HTR-8/SVneo (cell line): ENCODE measurements at places on chromosomes 1 and 21.
A peak's percentile ranks its signal among the peaks of the same experiment; 100 is the strongest.

- DNase-seq = no peak
Observed at GRCh38 chr21:45401054-45401518, 3.9 kb upstream of the COL18A1 start.

- DNase-seq = no peak
Observed at GRCh38 chr1:204495777-204496176, 1.2 kb upstream of the PIK3C2B start.

GRCh38 chr1:155226910-155227260, 18.4 kb downstream of the MTX1 start:
- DNase-seq = no peak

- no peak for DNase-seq
Observed at GRCh38 chr1:37424523-37424922, 49.9 kb upstream of the ZC3H12A start.

- DNase-seq = no peak
Observed at GRCh38 chr1:59194621-59195020, 102.3 kb upstream of the FGGY start.

GRCh38 chr21:42414066-42414465, 10.4 kb downstream of the UBASH3A start:
- no peak for DNase-seq

GRCh38 chr1:67908250-67908936, 75.1 kb upstream of the GNG12 start:
- no peak for DNase-seq

GRCh38 chr21:37095821-37096220, 22.8 kb downstream of the TTC3 start:
- no peak for DNase-seq

GRCh38 chr21:46206163-46207005, 22.1 kb upstream of the SPATC1L start:
- no peak for DNase-seq

DNA sequence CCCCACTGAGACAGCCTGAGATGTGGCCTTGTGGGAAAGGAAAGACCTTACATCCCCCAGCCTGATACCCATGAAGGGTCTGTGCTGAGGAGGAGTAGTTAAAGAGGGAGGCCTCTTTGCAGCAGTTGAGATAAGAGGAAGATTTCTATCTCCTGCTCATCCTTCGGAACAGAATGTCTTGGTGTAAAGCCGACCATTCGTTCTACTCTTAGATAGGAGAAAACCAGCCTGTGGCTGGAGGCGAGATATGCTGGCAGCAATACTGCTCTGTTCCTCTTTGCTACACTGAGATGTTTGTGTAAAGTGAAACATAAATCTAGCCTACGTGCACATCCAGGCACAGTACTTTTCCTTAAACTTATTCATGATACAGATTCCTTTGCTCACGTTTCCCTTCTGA, 1.5 kb upstream of the CCDC27 start:
- DNase-seq = no peak

DNA sequence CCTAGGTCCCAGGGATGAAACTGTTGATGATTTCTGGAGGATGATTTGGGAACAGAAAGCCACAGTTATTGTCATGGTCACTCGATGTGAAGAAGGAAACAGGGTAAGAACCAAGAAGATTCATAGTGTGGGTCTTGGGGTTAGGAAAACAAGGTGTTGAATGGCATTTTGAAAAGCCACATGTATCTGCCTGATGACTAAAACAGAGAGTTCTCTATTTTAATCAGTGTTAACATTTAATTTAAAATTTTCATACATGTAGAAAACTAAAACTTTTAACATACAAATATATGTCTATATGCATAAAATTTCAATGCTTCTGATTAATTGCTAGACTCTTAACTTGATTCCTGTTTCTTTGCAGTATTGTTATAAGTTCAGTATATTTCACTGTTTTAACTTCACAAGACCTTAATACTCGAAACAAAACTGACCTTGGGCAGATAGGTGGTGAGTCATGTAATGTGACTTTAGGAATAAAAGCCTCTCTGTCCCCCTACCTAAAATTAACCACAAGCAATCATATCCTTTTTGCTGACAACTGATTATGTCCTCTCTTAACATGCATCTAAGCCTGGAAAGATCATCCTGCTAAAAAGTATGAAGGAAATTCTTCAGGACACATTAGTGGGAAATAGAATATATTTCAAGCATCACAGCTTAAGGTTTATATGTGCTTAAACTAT, 95.6 kb downstream of the PTPRC start:
- DNase-seq = no peak

DNA sequence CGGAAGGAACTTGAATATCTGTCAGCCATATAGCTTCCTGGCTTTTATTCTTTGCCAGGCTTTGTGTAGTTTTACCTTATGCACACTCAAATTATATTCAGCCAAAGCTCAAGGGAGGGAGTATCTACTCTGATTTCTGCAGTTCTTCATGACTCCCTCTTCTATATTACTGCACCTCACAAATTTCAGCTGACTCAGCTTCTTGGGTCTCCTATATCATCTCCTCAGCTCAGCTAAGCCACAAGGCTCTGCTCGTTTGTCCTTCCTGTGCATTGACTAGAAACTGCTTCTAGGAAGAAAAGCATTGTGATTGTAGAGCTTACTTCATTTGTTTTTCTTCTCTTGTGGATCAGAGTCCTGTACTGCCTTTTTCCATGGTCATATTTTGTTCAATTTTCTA, 37.4 kb downstream of the BTBD8 start:
- no peak for DNase-seq

DNA sequence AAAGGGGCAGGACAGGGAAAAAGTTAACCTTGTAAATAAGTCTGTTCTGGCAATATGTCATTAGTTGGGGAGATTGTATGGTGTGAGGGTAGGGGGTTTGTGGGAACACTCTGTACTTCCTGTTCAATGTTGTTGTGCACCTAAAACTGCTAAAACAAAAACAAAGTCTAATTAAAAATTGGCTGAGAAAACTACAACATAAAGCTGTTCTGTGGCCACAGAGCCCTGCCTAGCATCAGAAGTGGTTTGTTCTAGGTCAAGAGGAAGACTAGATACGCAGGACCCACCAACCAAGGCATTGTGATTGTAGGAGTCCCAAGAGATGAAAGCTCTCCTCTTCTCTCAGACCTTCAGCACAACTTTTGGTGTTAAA, 81.0 kb upstream of the LRRC8D start:
- no peak for DNase-seq

GRCh38 chr1:151837197-151837596, 2.4 kb downstream of the C2CD4D start:
- no peak for DNase-seq

GRCh38 chr21:18430341-18430740, 26.8 kb upstream of the TMPRSS15 start:
- no peak for DNase-seq

GRCh38 chr1:186999506-186999905, 170.8 kb downstream of the PLA2G4A start:
- DNase-seq = no peak

DNA sequence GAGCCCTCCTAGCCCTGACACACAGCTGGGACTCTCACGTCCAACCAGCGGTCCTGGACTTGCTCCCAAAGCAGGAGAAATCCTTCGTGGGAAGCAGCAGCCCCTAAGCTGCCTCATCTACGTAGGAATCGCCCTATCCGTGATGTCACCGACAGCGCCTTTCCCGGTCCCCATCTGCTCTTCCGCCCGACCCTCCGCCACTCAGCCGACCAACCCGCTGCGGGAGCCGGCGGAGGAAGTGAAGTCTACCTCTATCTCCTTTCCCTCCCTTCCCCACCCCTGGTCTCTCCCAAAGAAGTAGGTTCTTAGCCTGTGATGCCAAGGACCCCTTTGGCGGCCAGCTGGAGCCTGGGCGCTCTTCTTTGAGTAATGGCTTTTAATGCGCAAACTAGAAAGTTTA, 272.1 kb downstream of the FAM72C start:
- DNase-seq = no peak

DNA sequence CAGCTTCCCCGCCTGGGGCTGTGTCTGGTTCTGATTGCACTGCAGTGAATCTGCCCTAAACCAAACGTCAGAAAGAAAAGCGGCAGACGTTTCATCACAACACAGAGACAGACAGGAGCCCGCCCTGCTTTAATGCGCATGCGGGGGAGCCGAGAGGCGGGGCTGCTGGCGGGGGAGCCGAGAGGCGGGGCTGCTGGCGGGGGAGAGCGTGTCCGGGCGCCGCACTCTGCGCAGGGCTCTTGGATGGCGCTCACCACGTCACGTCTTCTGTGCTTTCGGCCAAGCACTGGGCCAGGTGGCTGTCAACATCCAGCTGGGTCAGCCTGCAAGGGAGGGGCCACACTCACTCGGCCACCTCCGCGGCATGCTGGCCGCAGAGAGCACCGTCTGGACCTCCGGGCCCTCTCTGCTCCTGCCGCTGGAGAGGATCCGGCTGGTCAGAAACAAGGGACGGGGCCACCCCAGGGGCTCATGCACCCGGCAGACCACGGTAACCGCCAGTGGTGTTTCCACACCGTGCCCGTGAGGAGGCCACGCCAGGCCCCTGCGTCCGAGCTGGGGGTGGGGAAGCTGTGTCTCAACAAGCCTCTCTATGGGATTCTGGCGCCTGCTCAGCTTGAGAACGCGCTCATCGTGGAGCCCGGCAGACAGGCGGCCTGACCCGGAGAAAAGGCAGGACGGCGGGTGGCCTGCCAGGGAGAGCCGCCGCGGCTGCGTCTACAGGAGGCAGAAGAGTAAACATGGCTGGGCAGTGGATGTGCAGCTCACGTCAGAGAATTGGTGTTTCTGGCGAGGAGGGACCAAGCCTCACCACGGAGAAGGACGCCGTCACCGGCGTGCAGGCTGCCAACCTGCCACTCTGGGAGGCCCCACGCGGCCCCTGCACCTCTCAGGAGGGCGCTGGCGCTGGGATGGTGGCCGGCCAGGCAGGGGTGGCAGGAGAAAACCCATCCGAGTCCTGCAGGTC, 4.8 kb downstream of the FAAP20 start:
- DNase-seq = peak; percentile 63

DNA sequence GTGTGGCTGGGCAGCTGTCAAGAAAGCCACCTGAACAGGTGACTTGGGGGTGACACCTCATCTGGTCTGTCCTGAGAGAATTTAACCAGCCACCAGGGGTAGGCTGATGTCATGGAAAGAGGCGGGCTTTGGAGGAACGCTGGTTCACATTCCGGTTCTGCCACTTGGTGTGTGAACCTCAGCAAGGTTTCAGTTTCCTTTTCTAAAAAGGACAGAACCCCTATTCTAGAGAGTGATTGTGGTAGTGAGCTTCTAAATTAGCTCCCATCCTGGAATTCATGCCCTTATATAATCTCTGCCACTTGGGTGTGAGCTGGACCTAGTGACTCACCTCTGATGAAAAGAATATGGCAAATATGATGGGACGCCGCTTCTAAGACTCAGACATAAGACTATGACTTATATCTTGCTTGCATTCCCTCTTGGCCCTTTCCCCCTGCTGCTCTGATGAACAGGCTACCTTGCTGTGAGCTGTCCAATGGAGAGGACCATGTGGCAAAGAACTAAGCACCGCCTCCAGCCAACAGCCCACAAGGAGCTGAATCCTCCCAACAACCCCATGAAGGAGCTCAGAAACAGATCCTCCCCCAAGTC, 332.1 kb downstream of the RRAGC start:
- no peak for DNase-seq

DNA sequence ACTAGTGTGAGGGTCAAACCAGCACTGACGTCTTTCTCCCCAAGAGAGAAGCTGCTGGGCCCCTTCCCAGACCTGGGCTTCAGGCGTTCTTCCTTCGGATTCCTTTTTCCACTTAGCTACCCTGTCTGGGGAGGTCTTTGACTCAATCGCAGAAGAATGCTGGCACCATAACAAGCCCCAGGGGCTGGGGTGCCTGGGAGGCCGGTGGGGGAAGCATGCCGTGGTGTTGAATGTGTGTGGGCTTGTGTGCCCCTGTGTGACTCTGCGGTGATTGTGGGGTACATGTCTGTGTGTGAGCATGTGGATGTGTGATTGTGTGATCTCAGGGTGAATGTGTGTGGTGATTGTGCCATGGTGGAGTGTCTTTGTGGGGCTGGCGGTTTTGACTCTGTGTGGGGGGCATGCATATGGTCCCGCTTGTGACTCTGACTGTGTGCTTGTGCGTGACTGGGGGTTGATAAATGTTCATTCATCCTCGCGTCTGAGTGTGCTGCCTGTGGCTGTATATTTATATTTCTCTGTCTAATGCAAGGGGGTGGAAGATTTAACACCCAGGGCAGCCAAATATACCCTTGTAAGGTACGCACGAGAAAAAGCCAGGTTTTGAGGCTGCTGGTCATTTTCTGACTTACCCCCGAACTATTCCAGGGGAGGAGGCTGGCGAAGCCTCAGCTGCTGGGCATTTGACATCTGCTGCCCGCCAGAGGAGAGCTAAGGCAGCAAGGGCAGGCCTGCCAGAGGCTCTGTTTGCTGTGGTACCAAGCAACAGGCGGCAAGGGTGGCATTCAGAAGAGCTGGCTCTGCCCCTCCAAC, 1.1 kb upstream of the SYNC start:
- peak; percentile 74 for DNase-seq
